SK-N-SH treated with all-trans-retinoic acid at 6 μM for 48 hours (cell line): ENCODE measurements at places on chromosomes 7 and 10.

- ATAC-seq: peak; percentile 97
These were observed 10.3 kb upstream of the ANKRD7 start for GRCh38 chr7:118214051-118214832.

- no peak for ATAC-seq
These were observed 29.6 kb downstream of the RPS24 start for GRCh38 chr10:78063236-78063635.

DNA sequence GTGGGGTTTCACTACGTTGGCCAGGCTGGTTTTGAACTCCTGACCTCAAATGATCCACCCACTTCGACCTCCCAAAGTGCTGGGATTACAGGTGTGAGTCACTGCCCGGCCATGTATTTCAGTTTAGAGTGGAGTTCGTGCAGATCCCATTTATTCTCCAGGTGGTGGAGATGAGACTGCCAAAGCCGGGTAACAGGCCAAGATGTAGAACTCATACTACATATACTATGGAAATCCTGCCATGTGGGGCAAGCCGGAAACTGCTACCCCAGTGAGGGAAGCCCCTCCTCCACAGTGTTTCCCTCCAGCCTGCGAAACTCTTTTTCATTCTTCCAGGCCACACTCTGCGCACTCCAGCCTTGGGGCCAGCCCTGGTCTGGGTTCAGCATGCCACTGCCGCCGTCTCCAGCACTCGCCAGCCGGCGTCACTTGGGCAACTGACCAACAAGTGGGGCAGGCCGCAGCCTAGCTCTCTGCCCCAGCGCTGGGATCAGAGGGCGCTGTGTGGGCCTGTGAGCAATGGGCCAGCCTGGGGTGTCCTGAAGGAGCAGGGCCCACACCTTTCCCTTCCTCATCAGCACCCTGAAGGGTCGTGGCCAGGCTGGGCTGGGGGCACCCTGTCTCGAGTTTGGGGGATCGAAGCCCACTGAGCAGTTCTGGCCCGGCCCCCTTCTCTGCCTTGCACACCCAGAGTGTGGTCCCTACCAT, 122.0 kb downstream of the TRRAP start:
- ATAC-seq: no peak

- ATAC-seq: no peak
These were observed 92.0 kb downstream of the MDFIC start for GRCh38 chr7:115013886-115014285.

- no peak for ATAC-seq
These were observed 448.9 kb upstream of the FZD8 start for GRCh38 chr10:36091007-36091406.

DNA sequence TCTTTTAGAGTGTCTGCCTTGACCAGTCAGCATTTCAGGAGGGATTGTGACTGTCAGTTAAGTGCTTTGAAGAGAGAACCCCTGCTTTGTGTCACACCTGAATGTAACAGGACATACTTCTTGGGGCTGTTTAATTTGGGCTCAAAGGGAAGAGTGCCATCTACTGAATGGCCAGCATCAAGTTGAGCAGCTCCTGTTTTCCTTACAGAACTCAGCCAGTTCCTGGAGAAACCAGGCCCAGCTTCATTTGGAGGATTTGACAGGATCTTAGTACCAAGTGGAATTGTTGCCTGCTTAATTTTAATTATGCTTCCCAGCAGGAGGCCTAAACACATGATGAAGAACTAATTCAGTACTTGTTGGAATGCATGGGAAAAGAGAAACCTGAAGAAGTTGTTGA, 8.3 kb downstream of the ADD3 start:
- peak; percentile 72; the same call in 2 of the 3 replicates for ATAC-seq

GRCh38 chr7:45081670-45081974, 7.1 kb downstream of the NACAD start:
- peak; percentile 4 for ATAC-seq
